ENCODE measurements at places on chromosomes 2 and 18. TPM values are rescaled to one million over a fixed set of nuclear protein-coding genes. Genes with fewer than 3 reads are reported as not detected.

DNA sequence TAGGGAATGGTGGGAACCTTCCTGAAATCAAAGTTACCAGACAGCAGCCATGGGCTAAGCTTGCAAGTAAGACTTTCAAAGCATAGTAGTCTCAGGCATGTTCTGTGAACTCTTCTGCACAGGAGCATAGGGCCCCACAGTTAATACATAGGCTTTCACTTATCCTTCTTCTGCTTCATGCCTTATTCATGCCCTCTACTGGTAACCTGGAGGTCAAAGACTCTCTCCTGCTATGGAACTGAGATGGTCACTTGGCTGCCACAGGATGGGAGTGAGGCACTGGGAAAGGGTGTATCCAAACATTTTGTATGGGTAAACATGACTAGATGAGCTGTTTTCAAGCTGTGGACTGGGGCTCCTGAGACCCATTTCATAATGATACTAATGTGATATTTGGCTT, 49.1 kb upstream of the ZNF638 start:
- no peak for DNase-seq

DNA sequence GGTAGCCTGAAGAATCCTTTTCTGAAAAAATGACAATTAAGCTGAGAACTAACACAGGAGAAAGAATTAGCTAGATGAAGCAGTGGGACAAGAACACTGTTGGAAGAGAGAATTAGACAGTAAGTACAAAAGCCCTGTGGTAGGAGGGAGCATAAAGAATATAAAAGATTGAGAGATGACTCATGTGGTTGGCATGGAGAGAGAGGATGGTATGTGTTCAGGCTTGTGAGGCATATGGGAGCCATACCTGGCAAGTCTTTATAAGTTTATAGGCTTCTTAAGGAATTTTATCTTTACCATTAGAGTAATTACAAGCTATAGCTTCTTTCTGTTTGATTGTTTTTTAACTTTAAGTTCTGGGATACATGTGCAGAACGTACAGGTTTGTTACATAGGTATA, 325.0 kb downstream of the ARL6IP6 start:
- DNase-seq, result no peak

GRCh38 chr2:42693013-42693615, 70.8 kb downstream of the OXER1 start:
- peak; percentile 87 for DNase-seq

Gene HOXD13
- total RNA-seq, result not detected

Gene PTH2R
- total RNA-seq, result 0.40 TPM

Gene CD8A
- total RNA-seq, result 5.6 TPM

Gene C2orf80
- total RNA-seq, result not detected

Data from upper lobe of left lung (tissue), 6 donors.